Stromal cell of bone marrow (primary cell): ENCODE measurements at places on chromosomes 16 and 17.
A peak's percentile ranks its signal among the peaks of the same experiment; 100 is the strongest.

DNA sequence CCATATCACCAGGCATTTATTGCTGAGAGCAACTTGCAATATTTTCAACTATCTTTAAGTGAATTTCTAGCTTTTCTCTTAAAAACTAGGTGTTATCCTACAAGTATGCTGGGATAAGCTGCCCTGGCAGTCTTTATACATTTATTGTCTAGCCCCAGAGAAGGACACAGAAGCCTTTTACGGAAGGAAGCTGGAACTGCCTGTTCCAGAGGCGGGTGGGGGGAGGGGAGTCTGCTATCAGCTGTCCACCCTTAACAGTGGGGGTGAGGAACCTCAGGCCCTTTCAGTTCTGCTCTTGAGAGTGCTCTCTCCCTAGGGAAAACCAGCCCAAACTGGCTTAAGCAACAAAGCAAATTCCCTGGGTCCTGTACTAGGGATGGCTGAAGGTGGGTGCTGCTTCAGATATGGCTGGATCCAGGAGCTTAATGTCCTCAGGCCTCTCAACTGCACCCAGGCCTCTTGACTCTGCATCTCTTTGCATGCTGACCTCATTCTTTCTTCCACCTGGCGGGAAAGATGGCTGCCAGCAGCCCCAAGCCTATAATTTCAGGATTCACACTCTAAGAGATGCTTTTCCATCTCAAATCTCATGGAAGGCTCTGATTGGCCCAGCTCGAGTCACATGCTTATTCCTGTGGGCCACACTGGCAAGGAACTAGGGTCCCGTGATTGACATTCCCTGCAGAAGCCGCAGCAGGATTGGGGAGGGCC, 16.6 kb downstream of the NAGPA start:
- no peak for DNase-seq

GRCh38 chr17:10628756-10629155, 28.4 kb downstream of the MYH3 start:
- no peak for DNase-seq

- no peak for DNase-seq
Measured at GRCh38 chr17:62716834-62717588, 89.5 kb downstream of the MRC2 start.

DNA sequence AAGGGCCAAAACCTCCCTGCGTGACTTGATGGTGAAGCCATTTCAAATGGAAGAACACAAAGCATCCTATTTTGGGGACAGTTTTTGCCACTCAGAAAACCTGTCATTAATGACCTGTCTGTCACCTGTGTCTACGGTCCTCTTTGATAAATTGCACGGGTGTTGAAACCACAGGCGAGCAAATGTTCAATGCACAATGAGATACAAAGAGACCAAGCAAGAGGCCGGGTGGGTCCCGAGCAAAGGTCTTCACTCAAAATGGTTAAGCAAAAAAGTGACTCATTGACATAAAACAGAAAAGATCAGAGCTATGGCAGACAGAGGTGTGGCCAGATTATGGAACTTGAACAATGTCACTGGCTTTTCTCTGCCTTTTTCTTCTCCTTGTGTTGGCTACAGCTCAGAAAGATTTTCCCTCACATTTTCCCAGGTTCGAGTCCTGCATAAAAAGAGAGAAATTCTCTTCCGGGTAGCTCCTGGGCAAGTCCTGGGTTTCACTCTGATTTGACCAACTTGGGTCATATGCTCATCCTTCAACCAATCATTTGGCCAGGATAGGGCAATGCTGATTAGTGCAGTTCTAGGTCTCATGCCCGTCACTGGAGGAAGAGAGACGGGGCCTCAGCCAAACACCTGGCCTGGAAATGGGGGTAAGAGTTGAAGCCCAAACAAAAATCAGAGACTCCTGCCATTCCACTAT, 92.2 kb downstream of the CMC2 start:
- DNase-seq, result no peak

DNA sequence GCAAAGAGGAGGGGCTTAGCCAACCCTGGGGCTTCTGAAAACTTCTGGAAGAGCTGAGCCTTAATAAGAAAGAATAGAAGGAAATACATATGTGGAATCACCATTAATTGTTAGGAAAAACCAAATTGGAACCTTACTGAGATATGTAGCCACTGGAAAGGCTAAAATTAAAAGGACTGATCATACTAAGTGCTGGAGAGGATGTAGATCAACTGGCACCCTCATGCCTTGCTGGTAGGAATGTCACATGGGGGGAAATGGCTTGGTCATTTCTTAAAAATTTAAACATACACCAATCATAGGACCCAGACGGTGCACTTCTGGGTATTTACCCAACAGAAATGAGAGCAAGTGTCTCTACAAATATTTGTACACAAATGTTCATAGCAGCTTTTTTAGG, 11.1 kb downstream of the BMERB1 start:
- no peak for DNase-seq

GRCh38 chr17:18182978-18183333, 672 bp upstream of the ALKBH5 start:
- peak; percentile 62 for DNase-seq

DNA sequence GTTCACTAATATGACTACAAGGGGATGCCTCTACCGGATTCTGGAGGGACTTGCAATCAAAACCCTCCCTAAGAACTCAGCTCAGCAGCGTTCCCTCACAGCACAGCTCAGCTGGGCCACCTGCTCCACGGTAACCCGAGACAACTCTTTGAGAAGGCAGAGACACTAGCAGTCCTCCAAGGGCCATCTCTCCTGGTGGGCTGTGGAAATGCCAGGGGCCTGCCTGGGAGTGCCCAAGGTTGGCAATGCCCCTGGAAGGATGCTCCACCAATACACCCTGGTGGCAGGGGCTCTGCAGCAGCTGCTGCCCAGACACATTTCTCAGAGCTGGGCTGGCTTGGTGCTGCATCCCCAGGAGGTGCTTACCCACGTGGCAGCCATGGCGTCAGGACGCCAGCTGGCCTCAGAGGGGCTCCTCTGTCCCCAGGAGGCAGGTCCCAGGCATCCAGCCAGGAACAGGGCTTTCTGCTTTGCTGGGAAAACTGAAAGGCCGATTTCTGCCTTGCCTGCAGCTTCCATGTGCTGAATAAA, 16.5 kb downstream of the CDIP1 start:
- DNase-seq, result no peak

- no peak for DNase-seq
Measured at GRCh38 chr16:12063004-12063395, 86.5 kb downstream of the SNX29 start.

DNA sequence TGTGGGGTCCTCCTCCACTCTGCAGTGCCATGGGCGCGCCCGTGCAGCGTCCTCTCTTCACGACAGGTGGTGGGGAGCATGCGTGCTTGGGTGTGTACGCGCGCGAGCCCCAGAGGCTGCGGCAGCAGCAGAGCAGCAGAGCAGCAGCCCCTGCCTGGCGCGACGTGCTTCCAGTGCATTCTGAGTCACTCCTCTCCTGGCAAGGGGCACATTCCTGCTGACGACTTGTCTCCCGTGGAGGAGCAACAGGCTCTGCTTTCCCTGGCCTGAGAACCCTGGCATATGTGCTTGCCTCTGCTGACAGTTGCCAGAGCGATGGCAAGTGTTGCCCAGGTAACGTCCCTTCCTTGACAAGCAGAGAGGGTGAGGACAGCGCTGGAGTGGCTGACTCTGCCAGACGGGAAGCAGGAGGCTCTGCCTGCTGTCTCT, 133.8 kb upstream of the PLCG2 start:
- no peak for DNase-seq

DNA sequence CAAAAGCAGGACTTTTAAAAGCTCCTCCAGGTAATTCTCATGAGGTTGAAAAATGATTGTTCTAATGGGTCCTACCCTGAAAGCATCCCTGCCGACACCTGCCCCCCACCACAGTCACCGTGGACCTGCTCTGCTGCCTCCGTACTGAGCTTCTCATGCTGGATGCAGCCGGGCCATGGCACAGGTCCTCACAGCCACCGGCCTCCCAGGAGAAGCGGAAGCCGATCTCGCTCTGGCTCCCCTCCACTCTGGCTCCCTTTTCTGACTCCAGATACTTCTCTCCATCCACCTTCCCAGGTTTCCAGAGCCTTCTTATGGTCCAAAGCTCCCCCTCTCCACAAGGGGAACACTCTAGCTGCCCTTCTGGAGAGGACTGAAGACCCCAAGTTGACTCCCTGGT, 10.2 kb downstream of the RPRML start:
- no peak for DNase-seq

DNA sequence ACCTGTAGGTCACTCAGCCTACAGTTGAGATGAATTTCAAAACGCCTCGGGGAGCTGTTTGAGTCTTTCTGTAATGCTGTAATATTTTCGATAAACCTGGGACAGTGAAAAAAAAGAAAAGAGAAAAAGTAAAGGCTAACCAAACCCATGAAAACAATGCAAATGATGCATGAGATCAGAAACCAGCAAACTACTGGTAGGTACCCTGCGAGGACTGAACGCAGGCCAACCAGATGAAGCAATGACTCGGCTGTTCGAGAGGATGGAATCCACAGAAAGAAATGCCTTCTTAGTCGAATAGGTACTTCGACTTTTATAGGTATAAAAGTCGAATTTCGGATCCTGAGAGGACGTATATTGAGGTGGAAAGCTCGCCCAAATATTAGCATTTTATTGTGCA, 509 bp upstream of the ATAD5 start:
- DNase-seq, result no peak

DNA sequence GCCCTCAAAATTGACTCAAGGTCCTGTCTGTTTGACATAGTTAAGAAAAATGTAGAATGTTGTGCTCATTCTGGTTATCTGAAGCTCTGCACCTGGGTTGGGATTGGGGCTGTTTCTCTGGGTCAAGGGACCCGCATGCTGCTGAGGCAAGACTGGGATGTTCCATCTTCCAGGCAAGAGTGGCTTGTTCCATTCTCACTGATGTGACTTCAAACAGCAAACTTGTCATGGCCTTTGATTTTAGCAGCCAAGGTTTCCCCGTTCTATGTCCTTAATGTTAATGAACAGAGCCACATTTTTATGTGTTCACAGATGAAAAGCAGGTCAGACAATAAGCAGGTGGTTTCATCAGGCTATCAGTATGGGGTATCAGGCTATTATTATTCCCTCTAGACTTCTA, 25.7 kb downstream of the ST6GALNAC1 start:
- DNase-seq, result no peak

DNA sequence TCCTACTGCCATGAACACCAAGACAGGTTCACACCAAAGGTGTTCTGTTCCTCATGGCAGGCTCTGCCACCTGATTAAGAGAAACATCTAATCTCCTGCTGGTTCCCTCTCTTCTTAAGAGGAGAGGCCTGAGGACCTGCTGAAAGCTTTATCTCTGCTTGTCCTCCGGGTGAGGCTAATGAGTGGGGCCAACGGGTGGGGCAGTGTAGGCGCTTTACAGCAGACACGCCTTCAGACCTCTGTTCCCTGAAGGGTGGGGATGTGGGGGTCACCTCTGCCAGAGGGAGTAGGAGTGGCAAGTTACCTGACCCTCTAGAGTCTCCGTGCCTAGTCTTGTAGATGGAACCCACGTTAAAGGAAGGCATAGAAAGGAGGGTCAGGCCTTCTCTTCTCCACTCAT, 4.2 kb upstream of the MRM1 start:
- DNase-seq, result no peak

GRCh38 chr17:77306790-77307478, 166.2 kb downstream of the SEC14L1 start:
- DNase-seq, result no peak

GRCh38 chr17:50626037-50626574, 8.6 kb upstream of the ABCC3 start:
- DNase-seq, result peak; percentile 41

DNA sequence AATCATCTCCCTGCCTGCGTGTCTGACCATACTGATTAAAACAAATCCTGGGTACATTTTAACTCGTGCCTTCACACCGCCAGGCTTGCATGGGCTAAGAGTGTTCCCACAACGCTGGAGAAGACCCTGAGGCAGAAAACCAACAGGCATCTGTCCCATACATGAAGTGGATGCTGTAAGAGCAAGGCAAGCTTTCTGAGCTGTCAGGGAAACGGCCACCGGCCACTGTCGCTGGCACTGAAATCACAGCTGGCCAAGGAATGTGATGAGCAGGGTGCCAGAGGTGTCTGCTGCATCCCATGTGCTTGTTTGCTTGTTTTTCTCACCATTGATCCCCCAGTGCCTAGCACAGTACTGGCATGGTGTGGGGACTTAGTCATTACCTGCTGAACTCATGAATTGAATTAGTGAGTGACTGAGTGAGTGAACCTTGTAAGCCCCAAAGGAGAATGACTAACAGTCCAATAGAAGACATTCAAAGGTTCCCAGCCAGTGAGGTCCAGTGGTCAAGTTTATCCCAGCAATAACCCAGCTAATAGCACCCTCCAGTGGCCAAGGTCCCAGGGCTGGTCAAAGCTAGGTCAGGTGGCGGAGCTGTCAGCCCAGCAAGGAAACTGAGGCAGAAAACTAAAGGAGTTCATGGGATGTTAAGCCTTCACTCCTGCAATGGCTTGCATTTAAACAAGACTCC, 92.7 kb upstream of the CDH5 start:
- peak; percentile 83 for DNase-seq

DNA sequence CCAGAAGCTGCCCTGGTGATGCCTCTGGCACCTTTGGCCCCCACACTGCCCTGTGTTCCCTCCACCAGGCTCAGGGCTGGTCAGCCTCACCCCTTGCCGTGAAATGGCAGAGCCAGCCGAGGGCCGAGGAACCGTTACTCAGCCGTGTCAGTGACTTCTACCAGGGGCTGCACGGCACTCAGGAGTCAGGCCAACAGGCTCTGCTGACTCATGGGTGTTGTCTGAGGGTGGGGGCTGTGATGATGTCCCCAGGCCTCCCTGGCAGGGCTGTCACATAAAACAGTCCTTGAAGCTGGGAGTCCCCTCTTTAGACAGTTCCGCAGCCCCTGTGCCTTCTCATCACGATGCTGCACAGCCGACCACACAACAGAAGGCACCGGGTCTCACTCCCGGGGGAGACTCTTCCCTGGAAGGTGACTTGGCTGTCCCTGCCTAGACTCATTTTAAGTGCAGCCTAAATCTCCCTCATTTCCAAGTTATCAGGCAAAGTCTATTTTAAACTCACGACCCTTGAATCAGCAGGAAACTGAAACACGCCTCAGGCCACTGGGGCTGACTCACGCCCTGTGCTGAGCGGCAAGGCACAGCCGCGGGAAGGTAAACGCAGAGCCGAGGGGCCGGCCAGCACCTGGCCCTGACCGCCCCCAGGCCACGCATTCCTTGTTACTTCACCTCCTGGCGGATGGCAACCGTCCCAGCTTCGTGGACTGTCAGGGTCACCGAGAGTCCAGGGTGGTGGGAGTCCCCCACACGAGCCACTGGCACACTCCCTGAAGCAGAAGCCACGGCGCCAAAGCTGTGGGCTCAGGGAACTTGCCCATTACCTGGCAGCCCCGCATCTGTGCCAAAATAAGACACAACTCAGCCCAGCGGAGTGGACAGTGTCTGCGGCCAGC, 102.6 kb downstream of the ZNF778 start:
- peak; percentile 72 for DNase-seq

DNA sequence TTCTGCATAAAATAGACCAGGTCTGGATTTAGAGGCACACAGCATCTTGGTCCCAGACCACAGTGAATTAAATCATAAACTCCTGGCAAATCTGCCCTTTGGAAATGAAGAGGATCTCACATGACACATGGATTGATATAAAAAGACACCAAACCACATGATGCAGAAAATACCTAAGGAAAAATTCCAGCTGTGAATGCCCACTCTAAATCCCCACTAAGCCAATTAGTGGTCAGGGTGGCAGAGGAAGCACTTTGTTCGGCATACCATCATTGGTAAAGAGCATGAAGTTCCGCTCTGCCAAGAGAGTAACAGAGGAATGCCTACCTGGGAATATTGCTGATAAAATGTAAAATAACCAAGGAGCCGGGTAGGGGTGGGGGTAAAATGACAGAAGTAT, 32.4 kb upstream of the NOL11 start:
- no peak for DNase-seq
